Mesendoderm (in vitro differentiated cells): ENCODE measurements at places on chromosomes 12 and 14.

DNA sequence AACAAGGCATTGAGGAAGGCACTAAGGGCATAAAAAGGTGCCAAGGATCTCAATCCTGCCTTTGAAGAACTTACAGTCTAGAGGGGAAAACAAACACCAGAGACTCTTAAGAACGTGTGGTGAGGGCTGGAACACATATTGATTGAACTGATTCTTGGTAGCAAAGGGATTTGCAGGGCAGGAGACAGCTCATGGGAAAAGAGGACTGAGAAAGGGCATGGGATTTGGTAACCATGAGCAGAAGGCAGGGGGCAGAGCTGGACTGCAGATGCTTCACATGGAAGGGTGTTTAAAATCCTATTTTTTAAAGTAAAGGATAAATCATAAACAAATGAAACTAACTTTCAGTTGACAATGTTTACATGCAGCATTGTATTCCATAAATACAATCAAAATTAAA is 203.1 kb downstream of the ITPR2 start:
- DNase-seq = peak; percentile 26

- peak; percentile 18 for DNase-seq
Observed at GRCh38 chr12:99267038-99267437, 380.5 kb upstream of the GARIN6 start.

DNA sequence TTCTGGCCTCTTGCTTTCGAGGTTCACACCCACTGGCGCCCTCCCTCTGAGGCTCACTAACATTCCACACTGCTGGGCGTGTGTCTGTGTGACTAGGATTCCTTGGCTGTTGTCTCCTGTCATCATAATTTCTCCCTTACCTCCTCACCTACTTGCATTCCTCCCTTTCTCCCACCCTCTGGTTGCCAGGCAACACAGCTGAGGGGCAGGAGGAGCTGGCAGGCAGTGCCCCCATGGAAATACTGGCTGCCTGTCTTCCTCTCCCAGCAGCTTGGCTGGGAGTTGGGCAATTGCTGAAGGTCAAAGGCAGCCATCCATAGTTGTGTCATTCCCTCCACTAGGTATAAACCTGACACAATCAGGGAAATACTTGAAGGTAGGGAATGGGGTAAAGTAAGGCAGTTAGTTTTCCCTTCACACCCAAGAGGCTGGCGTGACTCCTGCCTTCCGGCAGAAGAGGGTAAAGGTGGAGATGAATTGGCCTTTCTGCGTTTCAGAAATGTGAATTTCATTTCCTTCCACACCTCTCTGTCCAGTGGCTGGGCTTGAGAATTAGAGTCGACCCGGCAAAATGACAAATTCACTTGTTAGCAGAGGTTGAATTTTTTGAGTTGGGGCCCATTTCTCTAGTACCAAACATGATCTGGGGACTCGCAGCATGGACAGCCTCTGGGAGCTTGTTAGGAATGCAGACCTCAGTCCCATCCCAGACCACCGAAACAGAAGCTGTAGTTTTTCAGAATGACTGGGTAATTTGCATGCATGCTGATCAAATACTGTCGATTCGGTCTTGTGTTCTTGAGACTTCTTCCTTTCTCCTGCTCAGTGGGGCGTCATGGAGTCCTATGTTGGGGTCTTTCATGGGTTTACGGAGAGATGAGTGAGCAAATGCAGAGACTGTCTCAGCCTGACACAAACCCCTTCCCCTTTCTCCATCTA is 24.3 kb upstream of the EMP1 start:
- peak; percentile 95 for DNase-seq

DNA sequence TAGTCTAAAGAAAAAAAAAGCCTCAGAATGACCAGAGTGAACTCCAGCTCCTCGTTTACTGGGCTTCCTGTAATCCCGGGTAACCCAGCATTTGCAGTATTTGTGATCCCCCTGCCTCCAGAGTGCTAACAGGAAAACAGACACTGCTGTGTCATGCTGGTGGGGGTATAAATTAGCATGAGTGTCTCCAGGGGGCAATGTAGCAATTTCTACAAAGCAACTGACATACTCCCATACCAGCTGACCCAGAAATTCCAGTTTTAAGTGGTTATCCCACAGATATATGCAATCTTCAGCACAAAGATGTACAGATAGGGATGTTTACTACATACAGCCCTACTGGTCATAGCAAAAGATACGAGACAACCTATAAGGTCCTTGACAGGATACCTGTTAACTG is 18.8 kb downstream of the TTC7B start:
- DNase-seq = peak; percentile 47

GRCh38 chr12:10941916-10942607 is 3.0 kb upstream of the TAS2R14 start:
- peak; percentile 96 for DNase-seq

- DNase-seq = no peak
Observed at GRCh38 chr14:38847161-38847560, 255.9 kb downstream of the SEC23A start.

DNA sequence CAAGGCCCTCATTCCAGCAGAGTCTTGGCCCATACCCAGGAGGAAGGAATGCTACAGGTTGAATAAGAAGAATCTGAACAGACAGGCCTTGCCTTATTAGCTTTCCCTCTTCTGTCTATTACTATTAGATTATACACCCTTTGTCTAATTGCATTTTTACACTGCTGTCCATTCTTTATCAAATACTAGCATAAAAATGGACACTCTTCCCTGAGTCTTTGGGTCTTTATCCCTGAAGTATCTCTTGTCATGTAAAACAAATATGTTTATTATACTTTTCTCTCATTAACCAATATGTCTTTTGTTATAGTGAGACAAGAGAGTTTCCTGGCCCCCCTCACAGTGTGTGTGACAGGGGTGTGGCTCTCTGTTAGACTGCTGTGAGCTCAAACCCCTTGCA is 897.4 kb upstream of the SEL1L start:
- DNase-seq = no peak

GRCh38 chr14:21534576-21534975 is 8.4 kb upstream of the SALL2 start:
- DNase-seq = peak; percentile 96

DNA sequence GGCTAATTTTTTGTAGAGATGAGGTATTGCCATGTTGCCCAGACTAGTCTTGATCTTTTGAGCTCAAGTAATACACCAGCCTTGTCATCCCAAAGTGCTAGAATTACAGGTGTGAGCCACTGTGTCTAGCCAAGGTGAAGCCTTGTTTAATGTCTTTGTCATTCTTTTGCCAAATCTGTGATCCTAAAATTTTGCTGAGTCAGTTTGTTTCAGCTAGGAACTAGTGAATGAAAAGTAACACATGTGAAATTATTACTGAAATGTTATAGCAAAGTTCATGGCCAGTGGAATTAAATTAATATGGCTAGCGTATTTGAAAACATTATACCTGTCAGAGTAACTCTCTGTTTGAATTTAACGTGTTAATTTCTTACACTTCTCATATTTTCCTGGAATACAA is 26.5 kb upstream of the EPS8 start:
- DNase-seq = no peak

GRCh38 chr12:123075646-123076171 is 75.2 kb downstream of the PITPNM2 start:
- DNase-seq = peak; percentile 83

- no peak for DNase-seq
Observed at GRCh38 chr14:24848102-24848790, 201.7 kb downstream of the STXBP6 start.

DNA sequence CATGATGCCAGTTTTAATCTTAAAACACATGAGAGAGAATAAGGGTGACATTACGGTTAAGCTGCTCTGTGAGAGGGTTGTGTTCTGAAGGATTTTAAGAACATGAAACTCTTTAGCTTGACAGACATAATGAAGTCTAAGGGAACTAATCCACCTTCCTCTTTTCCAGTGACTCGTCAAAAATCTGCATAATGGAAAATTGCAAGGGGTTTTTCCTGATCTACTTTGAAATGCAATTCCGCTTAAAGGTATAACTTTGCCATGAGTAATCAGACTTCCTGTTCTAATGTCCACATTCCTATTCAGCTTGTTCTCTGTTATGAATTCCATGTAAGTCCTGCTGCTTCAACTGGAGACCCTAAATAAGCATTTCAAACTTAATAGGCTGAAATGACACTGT is at the start of gene ZNF705A:
Gene ZNF705A (plus strand): TSS at position 171 of the 400 bp plus-strand sequence. CDS start 15,611 bp downstream, outside the sequence.
- peak; percentile 10 for DNase-seq

DNA sequence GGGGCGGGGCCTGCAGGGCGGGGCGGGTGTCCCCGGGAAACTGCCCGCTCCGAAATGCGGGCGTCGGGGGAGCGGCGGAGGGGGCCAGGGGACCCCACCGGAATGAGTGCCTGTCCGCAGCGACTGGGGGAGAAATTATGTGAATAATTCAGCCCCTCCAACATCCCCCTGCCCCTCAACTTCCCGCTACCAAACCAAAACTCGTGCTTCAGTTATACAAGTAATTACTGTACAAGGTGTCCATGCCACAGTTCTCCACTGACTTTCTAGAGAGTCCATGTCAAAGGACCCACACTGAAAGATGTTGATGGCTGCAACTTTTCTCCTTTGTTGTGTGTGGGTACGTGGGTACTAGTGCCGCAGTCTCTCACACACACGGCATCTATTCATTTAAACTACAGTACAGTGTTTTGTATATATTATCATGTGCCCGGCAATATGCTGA is 414 bp upstream of the CDK17 start:
- peak; percentile 19 for DNase-seq

- no peak for DNase-seq
Observed at GRCh38 chr14:30054201-30054600, 126.6 kb upstream of the PRKD1 start.

DNA sequence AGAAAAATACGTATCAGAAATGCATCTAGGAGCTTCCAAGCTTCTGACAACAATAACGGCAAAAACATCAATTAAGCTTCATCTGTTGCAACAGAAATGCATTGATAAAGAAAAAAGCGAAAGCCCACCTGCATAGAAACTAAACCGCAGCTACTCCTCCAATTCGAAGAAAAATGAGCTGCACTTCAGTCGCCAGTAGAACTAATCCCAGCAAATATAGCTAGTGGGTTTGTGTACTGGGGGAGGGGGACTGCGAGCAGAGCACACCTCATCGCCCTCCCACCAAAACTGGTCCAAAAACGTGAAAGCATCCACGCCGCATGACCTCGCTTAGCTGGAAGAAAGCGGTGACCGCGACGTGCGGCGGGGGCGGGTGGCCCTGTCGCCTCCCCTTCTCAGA is 1.2 kb downstream of the SLC35F4 start:
- no peak for DNase-seq

DNA sequence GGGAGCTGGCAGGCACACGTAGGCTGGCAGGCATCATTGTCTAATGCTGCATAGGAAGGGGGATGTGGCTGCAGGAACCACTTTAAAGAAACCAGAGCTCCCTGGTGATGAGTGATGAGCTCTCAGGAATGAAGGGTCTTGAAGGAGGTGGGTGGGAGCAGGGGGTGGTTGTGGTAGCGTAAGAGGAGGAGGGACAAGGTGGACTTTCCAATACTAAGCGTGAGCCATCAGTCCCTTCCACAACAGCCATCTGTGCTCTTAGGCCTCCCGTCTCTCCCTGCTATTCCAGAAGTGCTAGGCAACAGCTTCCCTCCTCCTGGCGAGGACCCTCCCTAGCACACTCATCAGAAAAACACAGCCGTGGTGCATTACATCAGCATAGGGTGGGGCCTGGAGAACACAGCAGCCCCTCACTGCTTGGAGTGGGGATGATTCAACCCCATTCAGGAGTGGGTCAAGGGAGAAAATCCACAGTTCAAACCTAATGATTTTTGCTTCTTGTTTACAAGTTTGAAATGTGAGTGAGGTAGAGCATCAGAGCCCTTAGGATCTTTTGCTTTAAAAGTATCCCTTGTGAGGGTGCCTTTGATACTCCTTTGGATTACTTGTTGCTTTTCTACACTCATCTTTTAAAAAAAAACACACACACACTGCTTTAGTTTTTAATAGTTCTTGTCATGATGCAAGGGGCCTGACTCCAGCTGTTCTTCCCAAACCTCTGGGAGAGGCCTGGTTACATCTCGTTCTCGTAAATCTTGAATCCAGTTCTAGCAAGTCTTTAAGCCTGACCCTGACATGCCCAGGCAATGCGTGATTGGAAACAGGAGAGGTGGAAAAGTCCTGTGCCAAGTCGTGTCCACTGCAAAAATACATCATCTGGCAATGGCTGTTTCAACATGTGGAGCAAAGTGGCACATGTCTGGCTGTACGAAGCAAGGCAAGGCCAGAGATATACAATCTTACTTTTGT is 356.4 kb upstream of the DDHD1 start:
- peak; percentile 13 for DNase-seq

DNA sequence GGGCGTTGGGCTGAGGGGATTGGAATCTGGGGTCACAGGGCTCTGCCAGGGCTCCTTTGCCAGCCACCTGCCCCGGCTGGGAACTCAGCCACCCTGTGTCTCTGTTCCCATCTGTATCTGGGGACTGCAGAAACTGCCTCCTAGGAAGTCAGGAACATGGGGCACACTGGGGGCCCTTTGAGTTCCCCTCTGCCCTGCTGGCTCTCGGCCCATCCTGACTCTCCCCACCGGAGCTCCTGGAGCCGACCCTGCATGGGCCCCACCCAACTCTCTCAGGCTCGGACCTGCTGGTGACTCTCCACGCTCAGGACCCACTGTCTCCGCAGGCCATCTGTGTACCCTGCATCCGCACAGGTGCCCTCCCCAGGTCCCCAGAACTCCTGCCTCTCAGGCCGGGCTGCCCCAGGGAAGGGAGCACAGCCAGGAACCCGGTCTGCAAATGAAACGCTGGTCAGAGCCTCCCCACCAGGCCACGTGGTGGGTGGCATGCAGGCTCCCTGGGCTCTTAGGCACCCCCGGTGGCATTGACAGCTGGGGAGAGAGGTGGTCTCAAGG is 82.8 kb downstream of the KIF26A start:
- no peak for DNase-seq

- DNase-seq = no peak
Observed at GRCh38 chr14:95891742-95892141, 15.1 kb downstream of the TUNAR start.

- no peak for DNase-seq
Observed at GRCh38 chr12:131074221-131075083, 120.7 kb downstream of the ADGRD1 start.

DNA sequence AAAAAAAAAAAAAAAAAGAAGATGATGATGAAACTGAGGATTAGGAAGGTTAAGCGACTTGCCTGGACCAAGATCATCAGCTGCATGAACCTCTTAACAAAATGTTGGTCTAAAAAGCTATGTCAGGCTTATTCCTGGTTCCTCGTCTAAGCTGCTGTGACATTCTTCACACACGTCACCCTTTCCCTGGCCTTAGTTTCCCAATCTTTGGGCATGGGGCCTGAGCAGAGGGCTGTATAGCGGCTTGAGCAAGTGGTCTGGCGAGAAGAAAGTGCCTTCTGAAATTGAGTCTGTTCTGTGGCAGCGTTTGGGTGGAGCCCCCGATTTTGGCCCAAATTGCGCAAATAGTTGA is 58.7 kb upstream of the CCND2 start:
- no peak for DNase-seq
